ENCODE measurements at places on chromosomes 16 and 17. TPM values are rescaled to one million over a fixed set of nuclear protein-coding genes. Genes with fewer than 3 reads are reported as not detected.

GRCh38 chr17:61481421-61481820, 29.2 kb downstream of the TBX4 start:
- no peaks in the 10 kb centered on the region for H3K27me3 ChIP-seq
- H3K27ac ChIP-seq = no peak overlapping the region
- H3K4me1 ChIP-seq = no peaks in the 10 kb centered on the region
- no peaks in the 10 kb centered on the region for H3K36me3 ChIP-seq
- DNase-seq = no peak

DNA sequence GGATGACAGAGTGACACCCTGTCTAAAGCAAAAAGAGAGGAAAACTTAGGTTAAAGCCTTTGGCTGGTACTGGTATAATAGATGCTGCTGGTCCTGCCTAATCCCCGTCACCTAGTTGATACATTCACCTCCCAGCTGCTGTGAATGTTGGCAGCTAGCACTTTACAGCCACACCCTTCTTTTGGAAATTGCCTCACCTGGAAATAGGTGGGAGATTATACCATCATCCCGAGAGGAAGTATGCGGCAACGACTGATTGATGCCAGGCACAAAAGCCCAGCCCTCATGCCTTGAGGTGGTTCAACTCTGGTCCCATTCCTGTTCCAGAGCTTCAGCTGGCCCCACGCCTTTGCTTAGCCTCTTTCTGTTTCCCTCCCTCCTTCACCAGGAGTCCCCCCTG, 53.2 kb upstream of the SIAH1 start:
- H3K4me3 ChIP-seq = no peak overlapping the region
- no peak overlapping the region for H3K27ac ChIP-seq
- no peaks in the 10 kb centered on the region for H3K36me3 ChIP-seq
- H3K4me1 ChIP-seq = no peaks in the 10 kb centered on the region
- no peak for DNase-seq

DNA sequence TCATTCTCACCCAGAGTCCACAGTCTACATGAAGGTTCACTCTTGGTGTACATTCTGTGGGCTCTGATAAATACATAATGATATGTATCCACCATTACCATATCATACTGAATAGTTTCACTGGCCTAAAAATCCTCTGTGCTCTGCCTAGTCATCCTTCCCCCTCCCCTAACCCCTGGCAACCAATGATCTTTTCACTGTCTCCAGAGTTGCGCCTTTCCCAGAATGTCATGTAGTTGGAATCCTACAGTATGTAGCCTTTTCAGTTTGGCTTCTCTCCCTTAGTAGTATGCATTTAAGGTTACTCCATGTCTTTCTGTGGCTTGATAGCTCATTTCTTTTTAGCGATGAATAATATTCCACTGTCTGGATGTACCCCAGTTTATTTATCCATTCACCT, 101.3 kb downstream of the NOG start:
- DNase-seq = no peak
- no peak overlapping the region for H3K27ac ChIP-seq
- H3K27me3 ChIP-seq = no peaks in the 10 kb centered on the region
- no peaks in the 10 kb centered on the region for H3K36me3 ChIP-seq
- H3K4me3 ChIP-seq = no peak overlapping the region
- no peaks in the 10 kb centered on the region for H3K4me1 ChIP-seq

DNA sequence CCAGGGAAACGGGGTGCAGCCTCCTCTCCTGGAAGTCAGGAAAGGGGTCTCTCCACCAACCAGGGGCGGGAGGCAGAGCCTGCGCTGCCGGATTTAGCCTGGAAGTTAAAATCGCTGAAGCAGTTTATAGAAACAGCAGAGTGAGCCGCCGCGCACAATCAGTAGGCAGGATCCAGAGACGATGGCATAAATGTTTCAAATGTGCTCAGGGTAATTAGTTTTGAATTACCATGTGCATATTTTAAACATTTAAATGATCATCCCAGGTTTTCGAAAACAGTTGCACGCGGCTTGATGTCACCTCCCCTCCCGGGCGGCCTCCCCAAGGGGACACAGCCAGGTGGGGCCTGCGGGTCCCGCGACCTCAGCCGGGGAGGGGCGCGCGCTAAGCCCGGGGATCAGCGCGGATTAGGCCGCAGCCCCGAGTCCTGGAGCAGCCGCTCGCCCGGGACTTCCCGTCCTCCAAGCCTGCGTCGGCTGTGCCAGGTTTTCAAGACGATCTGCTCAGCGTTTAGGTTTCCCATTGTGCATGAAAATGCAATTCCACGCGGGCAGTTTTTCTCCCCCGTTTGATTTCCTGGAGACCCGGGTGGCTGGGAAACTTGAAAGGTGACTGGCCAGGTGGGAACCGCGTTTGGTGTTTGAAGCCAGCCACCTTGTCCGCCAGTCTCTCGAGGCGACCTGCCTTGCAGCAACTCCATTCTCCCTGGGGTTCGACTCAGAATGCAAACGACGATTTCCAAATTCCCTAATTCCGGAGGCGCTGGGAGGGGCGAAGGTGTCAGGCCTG, 78.3 kb downstream of the RPA1 start:
- no peak overlapping the region for H3K4me3 ChIP-seq
- peaks cover 23% of the 10 kb centered on the region for H3K4me1 ChIP-seq
- no peak for DNase-seq
- no peak overlapping the region for H3K27ac ChIP-seq
- H3K36me3 ChIP-seq = no peaks in the 10 kb centered on the region

DNA sequence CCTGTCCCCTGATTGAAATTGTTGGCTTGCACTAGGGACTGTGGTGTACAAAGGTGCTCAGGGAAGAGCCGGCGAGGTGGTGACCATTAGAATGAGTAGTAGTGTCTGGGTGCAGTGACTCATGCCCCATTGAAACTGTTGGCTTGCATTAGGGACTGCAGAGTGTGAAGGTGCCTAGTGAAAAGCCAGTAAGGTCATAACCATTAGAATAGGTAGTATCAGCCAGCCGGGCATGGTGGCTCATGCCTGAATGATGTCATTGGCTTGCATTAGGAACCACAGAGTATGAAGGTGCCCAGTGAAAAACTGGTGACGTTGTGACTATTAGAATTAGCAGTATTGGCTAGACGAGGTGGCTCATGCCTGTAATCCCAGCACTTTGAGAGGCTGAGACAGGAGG, 78.9 kb downstream of the ABCC6 start:
- peaks cover 37% of the 10 kb centered on the region for H3K36me3 ChIP-seq
- no peak overlapping the region for H3K27ac ChIP-seq
- no peak overlapping the region for H3K4me3 ChIP-seq
- no peaks in the 10 kb centered on the region for H3K27me3 ChIP-seq

DNA sequence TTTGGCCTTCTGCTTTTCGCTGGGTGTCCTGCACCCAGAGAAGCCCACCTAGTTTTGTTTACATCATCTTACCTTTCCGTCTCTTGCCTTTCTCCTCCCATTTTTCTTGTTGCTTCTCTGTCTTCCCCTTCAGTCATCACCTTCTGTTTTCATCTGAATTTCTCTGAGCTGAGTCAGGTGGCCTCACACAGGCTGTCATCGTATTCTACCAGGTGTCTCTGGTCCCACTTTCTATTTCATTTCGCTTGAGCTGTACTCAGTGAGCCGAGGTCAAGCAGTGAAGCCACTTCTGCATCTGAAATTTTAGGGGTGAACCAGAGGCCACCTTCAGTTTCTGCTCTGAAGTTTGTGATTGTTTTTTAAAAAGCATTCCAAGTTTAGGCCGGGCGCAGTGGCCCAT, 9.7 kb downstream of the CRAMP1 start:
- peaks cover 48% of the 10 kb centered on the region for H3K36me3 ChIP-seq
- no peaks in the 10 kb centered on the region for H3K27me3 ChIP-seq
- H3K4me1 ChIP-seq = no peaks in the 10 kb centered on the region
- DNase-seq = peak; percentile 35

GRCh38 chr16:19621445-19621844, 65.9 kb downstream of the VPS35L start:
- H3K27ac ChIP-seq = no peak overlapping the region
- H3K4me1 ChIP-seq = no peaks in the 10 kb centered on the region
- H3K4me3 ChIP-seq = no peak overlapping the region
- H3K36me3 ChIP-seq = no peaks in the 10 kb centered on the region
- no peak for DNase-seq

DNA sequence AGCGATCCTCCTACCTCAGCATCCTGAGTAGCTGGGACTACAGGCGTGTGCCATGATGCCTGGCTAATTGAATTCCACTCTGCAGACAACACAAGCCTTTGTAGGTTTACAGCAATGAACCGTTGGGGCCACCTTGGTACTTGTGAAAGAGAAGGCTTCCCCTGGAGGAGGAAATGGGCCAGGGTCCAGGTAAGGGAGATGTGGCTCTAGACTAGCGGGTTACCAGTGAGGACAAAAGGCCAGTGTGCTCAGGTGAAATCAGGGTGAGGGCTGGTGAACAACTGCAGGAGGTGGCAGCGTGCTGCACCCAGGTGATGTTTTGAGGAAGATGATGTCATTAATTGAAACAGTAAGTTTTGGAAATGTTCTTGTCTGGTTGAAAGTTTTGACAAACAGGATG, 6.7 kb downstream of the SDR42E1 start:
- DNase-seq = no peak
- no peaks in the 10 kb centered on the region for H3K27me3 ChIP-seq
- no peaks in the 10 kb centered on the region for H3K36me3 ChIP-seq

GRCh38 chr17:75238684-75239191, 22.7 kb downstream of the GGA3 start:
- no peak overlapping the region for H3K27ac ChIP-seq
- H3K27me3 ChIP-seq = no peaks in the 10 kb centered on the region
- peaks cover 13% of the 10 kb centered on the region for H3K4me1 ChIP-seq
- DNase-seq = peak; percentile 68
- no peaks in the 10 kb centered on the region for H3K36me3 ChIP-seq

The FBXO39 gene
- total RNA-seq = 4.1 TPM

DNA sequence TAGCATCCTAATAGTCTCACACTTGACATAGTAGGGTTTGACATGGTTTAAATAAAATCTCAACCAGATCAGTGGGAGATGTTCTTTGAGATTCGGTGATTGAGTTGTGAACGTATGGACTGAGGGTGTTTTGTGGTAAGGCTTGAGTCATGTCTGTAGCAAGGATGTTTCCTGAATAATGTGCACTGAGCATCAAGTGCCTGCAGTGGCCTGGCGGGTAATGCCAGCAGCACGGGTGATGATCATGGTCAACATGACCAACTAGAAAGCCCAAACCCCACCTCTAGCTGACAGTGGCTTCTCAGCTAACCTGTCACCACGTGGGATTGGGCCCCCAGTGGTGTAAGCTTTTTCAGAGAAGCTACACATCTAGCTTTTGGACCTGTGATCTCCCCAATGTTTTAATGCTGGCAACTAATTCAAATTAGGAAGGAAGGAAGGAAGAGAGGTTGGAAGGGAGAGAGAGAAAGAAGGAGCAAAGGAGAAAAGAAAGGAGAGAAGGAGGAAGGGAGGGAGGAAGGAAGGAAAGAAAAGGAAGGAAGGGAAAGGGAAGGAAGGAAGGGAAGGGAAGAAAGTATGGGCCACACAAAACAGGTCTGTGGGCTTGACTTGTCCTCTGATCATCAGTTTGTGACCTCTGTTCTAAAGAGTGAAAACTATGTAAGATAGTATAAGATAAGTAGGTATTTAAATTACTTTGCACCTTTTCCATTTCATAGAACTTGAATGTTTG, 55.4 kb downstream of the WWOX start:
- H3K27me3 ChIP-seq = no peaks in the 10 kb centered on the region
- DNase-seq = no peak
- no peak overlapping the region for H3K27ac ChIP-seq
- no peak overlapping the region for H3K4me3 ChIP-seq
- no peaks in the 10 kb centered on the region for H3K36me3 ChIP-seq

- DNase-seq = no peak
- no peaks in the 10 kb centered on the region for H3K36me3 ChIP-seq
- no peak overlapping the region for H3K4me3 ChIP-seq
- no peak overlapping the region for H3K27ac ChIP-seq
Measured at GRCh38 chr17:19332371-19333131, 30.0 kb downstream of the B9D1 start.

The FAM222B gene
- total RNA-seq = 55.8 TPM

GRCh38 chr16:61871837-61872777, 164.1 kb downstream of the CDH8 start:
- DNase-seq = no peak
- no peak overlapping the region for H3K27ac ChIP-seq

The CTRB1 gene
- not detected for total RNA-seq

- no peaks in the 10 kb centered on the region for H3K27me3 ChIP-seq
- DNase-seq = no peak
- no peak overlapping the region for H3K27ac ChIP-seq
- H3K4me3 ChIP-seq = no peak overlapping the region
- no peaks in the 10 kb centered on the region for H3K4me1 ChIP-seq
Measured at GRCh38 chr17:22512506-22512905, 820.2 kb downstream of the KCNJ18 start.

The NPIPA8 gene
- total RNA-seq = not detected

DNA sequence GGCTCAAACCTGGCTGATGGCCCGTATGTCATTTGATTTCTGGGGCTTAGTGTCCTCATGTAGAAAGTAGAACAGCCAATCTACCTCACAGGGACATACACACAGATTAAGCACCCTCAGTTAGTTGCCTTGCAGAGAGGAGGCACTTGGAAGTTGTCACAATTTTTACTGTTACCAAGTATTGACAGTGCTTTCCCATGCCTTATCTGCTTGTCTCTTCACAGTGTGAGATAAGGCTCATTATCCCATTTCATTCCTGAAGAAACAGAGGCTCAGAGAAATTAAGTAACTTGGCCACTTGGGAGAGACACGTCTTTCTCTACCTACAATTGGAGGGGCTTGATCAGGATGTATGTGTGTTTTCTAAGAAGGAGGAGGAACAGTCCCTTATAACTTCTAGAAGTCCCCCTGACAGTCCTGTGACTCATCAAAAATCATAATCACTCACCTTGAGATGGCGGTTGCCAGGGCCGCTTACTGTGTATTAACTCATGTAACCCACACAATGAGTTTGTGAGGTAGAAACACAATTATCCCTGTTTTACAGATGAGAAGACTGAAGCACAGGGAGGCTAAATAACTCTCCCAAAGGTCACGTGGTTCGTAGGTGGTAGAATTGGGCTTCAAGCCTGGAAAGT, 56.9 kb upstream of the LHX1 start:
- no peaks in the 10 kb centered on the region for H3K27me3 ChIP-seq
- no peak overlapping the region for H3K4me3 ChIP-seq
- no peak for DNase-seq

GRCh38 chr17:75318211-75318610, 29.0 kb upstream of the SLC25A19 start:
- H3K36me3 ChIP-seq = no peaks in the 10 kb centered on the region
- no peak overlapping the region for H3K4me3 ChIP-seq
- no peak overlapping the region for H3K27ac ChIP-seq
- no peaks in the 10 kb centered on the region for H3K27me3 ChIP-seq
- peaks cover 4% of the 10 kb centered on the region for H3K4me1 ChIP-seq

The MYL11 gene
- total RNA-seq = not detected

Measured in Peyer's patch (tissue), 4 donors.